Muscle of back (tissue), 13 donors: ENCODE measurements at places on chromosomes 11 and 22. TPM values are rescaled to one million over a fixed set of nuclear protein-coding genes. Genes with fewer than 3 reads are reported as not detected.

PYGM gene
- 228 TPM for polyA plus RNA-seq

HTR3A gene
- not detected for polyA plus RNA-seq

F2 gene
- not detected for polyA plus RNA-seq

LRRN4CL gene
- 14.6 TPM for polyA plus RNA-seq

ANO3 gene
- 0.13 TPM for polyA plus RNA-seq

APOBEC3B gene
- 4.0 TPM for polyA plus RNA-seq

CHADL gene
- polyA plus RNA-seq, result 4.3 TPM

MMP7 gene
- not detected for polyA plus RNA-seq

HEPHL1 gene
- polyA plus RNA-seq, result 0.04 TPM

NCF4 gene
- polyA plus RNA-seq, result 2.9 TPM

JRKL gene
- 12.6 TPM for polyA plus RNA-seq

DDT gene
- 40.2 TPM for polyA plus RNA-seq

SLC22A6 gene
- polyA plus RNA-seq, result not detected

ACER3 gene
- 5.9 TPM for polyA plus RNA-seq

TRIM51 gene
- not detected for polyA plus RNA-seq

SCYL1 gene
- 42.0 TPM for polyA plus RNA-seq

RAG2 gene
- polyA plus RNA-seq, result 0.44 TPM

LRRC55 gene
- polyA plus RNA-seq, result 1.5 TPM

OR51B2 gene
- not detected for polyA plus RNA-seq

CEP126 gene
- polyA plus RNA-seq, result 3.6 TPM

CASP1 gene
- polyA plus RNA-seq, result 8.1 TPM

OR10V1 gene
- not detected for polyA plus RNA-seq

SLC16A8 gene
- polyA plus RNA-seq, result 2.3 TPM

OSBPL5 gene
- polyA plus RNA-seq, result 14.5 TPM

NOX4 gene
- polyA plus RNA-seq, result 2.2 TPM

NXPE2 gene
- 0.19 TPM for polyA plus RNA-seq

ARFGAP2 gene
- polyA plus RNA-seq, result 57.4 TPM

CCDC87 gene
- not detected for polyA plus RNA-seq

DNAJB13 gene
- polyA plus RNA-seq, result 0.39 TPM

TMEM223 gene
- 15.0 TPM for polyA plus RNA-seq

FOLR2 gene
- 22.1 TPM for polyA plus RNA-seq

NLRP14 gene
- polyA plus RNA-seq, result 0.11 TPM

TRIM49 gene
- polyA plus RNA-seq, result not detected

OR52A1 gene
- not detected for polyA plus RNA-seq

PHETA2 gene
- polyA plus RNA-seq, result 18.3 TPM

CRYBB3 gene
- polyA plus RNA-seq, result 0.24 TPM

GLYATL1B gene
- not detected for polyA plus RNA-seq

TBX10 gene
- polyA plus RNA-seq, result not detected

BUD13 gene
- polyA plus RNA-seq, result 19.1 TPM

APOBEC3G gene
- 4.0 TPM for polyA plus RNA-seq

AKIP1 gene
- polyA plus RNA-seq, result 21.9 TPM

OR56B1 gene
- polyA plus RNA-seq, result not detected

JHY gene
- polyA plus RNA-seq, result 1.4 TPM

ARHGAP20 gene
- 10.7 TPM for polyA plus RNA-seq

CNIH2 gene
- 3.8 TPM for polyA plus RNA-seq

NXPE4 gene
- polyA plus RNA-seq, result not detected

BTBD10 gene
- polyA plus RNA-seq, result 21.3 TPM
